ENCODE measurements at places on chromosomes 2 and 18.
A peak's percentile ranks its signal among the peaks of the same experiment; 100 is the strongest.

- DNase-seq, result no peak
Observed at GRCh38 chr2:105582952-105583660, 161.6 kb upstream of the NCK2 start.

DNA sequence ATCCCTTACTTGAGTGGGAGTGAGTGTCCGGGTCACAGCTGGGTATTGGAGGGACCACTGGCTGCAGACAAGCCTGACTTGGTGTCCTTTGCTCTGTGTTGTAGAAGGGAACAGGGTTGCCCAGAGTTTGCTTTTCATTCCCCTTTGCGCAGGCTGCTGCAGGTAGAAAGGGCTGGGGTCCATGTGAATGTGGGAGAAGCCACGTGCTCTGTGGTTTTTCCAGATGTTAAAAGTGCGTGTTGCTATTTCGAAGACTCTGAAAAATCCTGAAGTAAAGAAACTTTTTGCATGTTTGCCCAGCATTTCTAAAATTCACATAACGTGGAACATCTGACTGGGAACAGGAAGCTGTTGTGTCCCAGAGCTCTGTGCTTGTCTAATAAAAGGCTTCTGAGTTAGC, 28.8 kb downstream of the GLI2 start:
- DNase-seq, result no peak

DNA sequence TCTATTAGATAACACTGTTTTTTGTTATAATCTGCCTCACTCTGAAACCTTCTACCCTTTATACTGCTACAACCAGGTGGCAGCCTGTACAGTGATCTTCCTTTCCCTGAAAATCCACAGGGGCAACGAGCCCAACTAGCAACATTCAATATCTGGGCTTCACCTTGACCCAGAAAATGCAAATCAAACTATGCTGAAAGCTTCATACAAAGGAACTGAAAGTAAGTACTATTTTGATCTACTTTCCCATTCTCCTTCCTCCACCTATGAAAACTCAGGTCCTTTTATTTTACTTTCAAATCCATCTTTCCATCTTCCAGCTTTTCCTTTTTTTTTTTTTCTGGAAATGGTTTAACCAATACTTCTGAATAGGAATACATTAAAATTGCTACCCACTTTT, 175.8 kb upstream of the CCDC150 start:
- no peak for DNase-seq

DNA sequence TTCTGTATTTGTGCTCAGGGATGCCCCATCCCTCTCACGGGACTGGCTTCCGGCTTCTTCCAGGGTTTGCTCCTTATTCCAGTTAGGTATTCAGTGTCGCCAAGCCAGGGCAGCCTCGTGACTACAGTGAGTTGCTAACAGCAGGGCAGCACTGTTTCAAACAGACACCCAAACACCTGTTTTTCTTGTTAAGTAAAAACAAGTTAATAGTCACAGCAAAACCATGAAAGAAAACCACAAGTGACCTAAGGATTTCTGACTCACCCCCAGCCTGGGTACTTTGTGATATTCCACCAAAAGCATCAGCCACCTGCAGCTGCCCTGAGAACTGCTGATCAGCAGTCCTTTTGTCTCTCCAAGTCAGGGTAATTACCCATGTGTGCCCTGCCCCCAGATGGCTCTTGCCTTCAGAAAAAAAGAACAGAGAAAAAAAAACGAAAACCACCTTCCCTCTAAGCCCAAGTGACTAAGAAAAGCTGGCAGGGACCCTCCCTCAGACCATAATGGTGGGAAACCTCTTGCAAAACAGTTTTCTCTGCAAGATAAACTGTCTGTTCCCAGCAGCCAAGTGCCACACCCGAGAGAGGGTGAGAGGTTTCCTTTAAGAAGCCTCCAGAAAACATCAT, 178.2 kb downstream of the ANAPC1 start:
- DNase-seq, result no peak

DNA sequence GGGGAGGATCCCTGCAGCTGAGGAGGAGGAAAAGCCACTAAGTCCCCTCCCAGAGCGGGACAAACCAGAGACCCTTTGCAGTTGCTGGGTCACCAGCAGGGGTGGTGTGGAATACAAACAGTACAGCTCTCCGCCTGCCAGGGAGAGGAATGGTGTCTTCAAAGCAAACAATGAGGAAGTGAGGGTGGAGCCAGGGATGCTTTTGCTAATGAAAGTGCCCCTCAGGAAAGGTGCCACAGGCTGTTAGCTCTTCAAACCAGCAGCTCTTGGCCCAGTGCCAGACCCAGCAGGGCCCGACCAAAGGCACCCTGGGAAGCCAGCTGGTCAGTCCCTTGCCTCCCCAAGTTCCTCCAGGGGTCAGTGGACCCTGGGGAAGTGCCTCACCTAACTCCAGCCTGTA, 102.8 kb downstream of the HIBCH start:
- peak; percentile 92 for DNase-seq

DNA sequence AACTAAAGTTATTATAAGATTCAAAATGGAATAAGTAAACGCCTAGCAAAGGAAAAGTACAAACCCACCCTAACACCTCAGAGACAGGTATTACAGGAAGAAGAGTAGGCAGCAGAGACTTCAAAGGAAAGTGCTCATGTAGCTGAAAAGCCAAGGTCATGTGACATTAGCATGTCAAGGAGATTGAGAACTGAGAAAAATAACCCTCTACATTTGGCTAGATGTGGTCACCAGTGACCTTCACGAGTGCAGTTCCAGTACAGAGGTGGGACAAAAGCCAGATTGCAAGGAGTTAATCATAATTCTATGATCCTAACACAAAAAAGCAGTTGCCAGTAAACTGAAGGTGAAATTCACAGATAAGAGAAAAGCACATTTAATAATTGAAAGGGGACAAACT, 252.7 kb downstream of the ZEB2 start:
- no peak for DNase-seq

DNA sequence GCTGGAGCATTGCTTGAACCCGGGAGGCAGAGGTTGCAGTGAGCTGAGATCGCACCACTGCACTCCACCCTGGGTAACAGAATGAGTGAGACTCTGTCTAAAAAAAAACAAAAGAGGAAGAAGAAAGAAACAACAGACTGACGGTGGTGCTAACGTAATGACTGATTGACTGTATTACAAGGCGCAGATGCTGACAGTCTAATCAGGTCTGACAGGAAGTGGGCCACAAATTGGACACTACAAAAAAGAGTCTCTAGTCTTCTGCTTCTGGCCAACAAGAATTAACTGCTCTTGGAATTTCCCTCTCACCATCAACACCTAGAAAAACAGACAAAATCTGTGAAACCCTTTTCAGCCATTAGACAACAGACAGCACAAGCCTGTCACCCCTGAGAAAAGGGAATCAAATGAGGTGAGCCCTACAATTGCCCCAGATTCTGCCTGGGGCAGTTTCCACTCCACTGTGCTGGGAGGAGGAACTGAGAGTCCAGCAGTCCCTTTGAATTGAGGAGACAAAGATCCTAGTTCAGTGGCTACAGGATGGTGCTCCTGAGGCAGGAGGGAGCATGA, 43.3 kb downstream of the SNED1 start:
- no peak for DNase-seq

GRCh38 chr18:77634494-77634893, 384.8 kb downstream of the GALR1 start:
- DNase-seq, result no peak

GRCh38 chr2:1052771-1053191, 102.1 kb downstream of the SNTG2 start:
- DNase-seq, result no peak

Data from NCI-H345 (cell line).